ENCODE measurements at places on chromosomes 2 and 18.

GRCh38 chr2:112056626-112056987 is 1.5 kb downstream of the TMEM87B start:
- no peak for DNase-seq

- DNase-seq: no peak
Observed at GRCh38 chr2:146025519-146025918, 1505.6 kb upstream of the ZEB2 start.

GRCh38 chr18:37429791-37430190 is 135.8 kb downstream of the CELF4 start:
- no peak for DNase-seq

DNA sequence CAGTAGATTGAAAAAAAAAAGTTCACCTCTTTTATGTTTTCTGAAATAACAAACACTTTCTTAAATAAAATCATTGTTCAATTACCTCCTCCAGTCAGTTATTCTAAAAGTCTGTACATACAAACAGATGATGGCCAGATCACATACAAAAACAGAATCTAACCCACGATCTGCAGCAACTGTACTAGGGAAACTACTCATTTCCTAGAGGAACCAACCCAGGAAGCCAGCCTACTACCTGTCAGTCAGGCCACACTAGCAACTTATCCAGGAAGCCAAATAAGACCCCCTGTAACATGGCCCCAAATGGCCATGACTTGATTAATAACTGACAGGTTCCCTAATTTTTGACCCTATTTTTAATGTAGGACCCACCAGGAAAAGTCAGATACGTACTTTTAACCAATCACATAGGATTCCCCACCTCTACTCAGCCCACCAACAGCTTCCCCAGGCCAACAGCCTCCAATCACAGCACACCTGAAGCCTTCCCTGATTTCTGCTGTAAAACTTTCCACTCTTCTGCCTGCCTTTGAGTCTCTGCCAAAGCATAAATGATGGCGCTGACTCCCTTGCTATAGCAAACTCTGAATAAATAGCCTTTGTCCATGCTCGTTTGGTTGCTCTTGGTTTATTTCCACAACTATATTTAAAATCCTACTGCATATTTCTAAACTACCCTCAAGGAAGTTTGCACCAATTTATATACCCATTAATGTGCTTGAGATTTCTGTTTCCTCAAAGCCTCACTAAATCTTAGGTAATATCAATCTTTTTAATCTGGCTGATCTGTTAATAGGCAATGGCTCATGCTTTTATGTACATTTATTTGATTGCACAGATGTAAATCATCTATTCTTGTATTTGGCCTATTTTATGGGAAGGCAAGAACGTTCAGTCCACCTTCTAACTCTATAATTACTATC is 486.4 kb downstream of the FBXO15 start:
- DNase-seq: no peak

DNA sequence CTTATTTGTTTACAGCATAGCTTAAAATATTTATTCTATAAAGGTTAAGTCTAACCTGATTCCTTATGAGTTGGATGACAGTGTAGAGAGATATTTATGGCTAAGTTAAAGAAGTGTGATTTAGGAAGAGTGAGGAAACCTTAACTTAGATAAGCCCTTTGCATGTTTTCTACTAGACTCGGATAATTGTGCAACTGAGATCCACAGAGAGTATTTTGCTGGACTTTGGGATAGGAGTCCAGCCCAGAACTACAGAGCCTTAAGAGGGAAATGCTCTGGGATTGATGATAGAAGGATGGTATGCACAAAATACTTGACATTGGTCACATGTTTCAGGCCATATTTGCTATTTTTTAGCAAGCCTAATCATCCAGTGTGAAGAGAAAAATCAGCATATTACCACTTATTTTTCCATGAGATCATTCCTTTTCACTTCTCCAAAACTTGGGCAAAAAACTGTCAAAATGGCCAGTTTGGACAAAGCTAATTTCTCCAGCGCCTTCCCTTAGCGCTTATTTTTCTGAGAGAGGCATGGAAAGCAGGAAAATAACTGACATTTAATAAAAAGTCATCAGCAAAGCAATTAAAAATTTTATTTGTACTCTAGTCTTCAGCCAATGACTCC is 3.1 kb downstream of the CD28 start:
- DNase-seq: no peak

DNA sequence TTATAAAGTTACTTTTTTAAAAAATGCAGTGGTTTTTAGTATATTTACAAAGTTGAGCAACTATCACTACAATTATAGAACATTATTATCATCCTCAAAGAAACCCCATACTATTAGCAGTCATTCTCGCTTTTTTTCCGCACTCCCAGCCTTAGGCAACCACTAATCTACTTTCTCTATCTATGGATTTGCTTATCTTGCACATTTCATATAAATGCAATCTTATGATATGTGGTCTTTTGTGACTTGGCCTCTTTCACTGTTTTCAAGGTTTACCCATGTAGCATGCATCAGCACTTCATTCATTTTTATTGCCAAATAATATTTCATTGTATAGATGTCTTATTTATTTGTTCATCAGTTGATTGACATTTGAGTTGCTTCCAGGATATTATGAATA is 273.4 kb downstream of the AGPS start:
- DNase-seq: no peak

DNA sequence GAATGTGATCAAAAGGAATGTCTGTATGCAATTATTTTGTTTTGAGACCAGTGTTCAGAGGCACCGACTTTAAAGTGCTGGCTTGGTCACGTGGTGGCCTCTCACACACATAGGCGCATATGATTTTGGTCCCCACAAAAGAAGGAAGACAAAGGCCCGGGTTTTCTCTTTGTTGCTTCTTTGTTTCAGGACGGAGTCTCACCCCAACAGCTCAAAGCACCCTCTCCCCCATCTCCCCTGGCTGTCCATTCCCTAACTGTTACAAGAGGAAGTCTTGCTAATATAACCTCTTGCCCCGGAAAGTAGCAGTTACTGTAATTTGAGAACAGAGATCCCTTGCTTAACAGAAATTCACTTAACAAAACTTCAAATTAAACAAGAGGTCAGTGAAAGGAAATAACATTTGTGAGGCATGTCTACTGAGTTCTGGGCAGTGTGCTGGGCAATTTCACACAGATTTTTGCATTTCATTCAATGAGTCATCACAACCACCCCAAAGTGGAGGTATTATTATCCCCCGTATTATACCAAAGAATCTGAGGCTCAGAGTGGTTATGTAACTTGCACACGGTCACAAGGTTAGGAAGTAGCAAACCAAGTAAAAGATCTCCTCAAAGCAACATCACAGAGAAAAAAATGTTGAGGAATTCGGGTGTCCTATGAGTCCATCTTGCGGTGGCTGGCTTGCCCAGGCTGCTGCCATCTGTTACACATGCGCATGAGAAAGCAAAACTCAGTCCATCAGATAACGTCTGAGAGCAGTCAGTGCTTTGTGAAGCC is 75.8 kb downstream of the SDC1 start:
- no peak for DNase-seq

- no peak for DNase-seq
Observed at GRCh38 chr2:196278491-196278911, 107.1 kb upstream of the STK17B start.

DNA sequence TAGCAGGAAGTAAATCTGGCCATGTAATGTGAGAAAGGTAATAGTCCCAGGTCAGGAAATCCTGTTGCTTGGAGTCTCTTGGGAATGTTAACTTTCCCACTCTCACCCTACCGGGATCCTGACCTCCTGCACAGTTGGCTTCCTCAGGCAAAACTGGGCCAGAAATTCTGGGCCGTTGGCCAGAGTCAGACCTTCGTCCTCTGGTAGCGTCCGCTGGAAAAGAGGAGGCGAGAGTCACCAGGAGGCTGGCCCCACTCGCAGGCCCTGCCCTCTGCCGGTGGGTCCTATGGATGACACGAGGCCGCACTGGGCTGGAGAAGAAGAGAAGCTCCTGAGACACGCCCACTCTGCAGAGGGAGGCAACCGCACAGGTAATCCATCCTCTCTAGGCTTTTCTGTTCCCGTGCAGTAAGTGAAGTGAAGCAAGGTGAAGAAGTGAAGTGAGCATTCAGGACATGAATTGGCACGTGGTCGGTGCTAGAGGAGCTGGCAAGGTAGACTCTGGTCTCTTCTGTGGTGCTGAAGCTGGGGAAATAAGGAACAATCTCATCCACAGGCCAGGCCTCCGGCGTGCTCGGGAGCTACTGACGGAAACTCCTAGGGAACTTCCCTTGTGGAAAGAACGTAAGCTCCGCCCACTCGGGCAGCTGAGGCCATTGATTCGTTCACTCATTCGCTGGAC is 182.7 kb upstream of the GLI2 start:
- no peak for DNase-seq

DNA sequence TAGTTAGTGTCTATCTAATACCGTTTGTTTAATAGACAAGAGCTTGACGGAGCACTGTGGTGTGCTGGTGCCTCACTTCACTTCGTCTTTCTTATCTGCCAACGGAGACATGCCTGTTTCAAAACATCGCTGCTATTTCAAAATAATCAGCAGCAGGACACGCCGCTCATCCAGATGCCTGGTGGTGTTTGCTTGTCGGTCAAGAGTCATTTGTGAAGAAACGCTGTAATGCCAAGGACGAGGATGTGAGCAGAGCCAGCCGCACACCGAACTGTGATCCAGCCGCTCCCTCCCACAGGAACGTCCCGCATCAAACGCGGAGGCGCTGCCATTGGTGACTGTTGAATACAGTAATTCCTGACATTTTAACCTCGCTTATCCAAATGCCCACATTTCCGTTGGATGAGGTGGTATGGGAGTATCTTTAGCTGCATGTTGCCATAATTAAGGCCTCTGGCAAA is 432.4 kb downstream of the FBXO15 start:
- no peak for DNase-seq

DNA sequence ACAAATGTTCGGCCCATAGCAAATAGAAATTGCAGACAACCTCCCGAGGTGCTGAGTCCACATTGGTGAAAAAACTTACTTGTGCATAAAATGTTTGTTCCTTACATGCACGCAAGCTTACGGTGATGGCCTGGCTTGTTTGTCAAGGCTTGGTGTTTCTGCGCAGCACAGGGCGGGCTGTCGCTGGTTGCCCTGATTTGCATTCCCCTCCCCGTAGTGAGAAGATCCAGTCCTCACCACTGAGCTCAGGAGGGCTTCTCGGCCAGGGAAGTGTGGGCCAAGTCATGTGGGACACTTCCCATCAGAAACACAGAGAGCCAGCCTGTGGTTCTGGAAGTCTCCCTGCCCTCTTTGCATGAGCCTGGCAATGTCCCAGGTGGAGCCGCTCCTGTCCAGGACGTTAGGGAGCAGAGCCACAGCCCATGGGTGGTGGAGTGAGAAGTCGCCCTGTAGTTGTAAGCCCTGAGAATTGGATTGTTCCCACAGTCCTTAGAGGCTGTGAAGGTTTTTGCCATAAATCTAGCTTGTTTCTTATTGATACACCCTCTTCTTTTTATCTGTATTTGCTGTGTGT is 152.7 kb downstream of the TWIST2 start:
- DNase-seq: no peak

DNA sequence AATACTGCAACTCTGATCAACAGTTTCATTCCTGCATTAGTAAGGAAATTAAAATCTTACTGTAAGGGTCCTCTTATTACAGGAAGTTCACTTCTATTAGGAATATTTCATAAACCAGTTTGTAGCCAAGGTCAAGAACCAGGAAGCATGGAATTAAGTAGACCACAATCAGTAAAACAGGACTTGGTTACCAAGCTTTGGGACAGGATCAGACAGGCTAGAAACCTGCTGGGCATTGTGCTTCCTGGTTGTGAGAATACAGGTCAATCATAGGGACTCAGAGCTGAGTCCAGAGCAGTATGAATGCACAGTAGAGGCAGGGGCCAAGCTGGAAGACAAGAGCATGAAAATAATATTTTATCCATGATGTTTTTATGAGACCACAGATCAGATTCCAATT is 248.0 kb downstream of the IKZF2 start:
- DNase-seq: no peak

- no peak for DNase-seq
Observed at GRCh38 chr2:210233487-210233886, 8.2 kb upstream of the ACADL start.

GRCh38 chr2:113829761-113830160 is 60.1 kb upstream of the ACTR3 start:
- no peak for DNase-seq

GRCh38 chr2:210762604-210763588 is 206.5 kb downstream of the CPS1 start:
- no peak for DNase-seq

- no peak for DNase-seq
Observed at GRCh38 chr18:55283309-55283708, 304.7 kb downstream of the TCF4 start.

DNA sequence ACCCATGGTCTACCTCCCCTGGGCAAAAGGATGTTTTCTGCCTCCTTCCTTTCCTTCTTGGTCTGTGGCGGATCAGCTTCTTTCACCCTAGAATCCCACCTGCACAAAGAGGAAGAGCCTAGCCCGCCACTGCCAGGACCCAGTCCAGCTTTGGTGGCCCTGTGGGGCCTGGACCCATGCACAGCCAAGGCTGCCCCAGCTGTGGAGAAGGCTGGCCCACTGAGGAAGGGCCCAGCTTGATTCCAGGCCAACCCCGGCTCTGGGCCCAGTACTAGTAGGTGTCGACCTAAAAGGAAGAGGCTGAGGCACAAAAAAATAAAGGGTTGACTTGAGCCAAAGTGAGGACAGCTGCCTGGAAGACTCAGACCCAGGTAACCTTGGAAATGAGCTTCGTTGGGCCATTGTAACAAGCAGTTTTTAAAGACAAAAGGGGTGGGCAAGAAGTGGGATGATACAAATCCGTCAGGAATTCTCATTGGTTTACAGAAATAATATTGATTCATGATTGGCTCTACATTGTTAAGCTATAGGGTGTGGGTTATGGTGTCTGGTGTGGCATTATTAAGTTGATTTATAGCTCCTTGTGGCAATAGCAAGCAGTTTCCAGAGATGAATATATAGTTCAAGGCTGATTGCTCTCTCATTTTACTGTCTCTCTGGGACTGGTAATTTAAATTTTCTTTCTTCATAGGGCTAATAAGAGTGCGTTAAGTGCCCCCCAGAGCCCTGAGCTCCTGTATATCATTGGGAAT is 29.8 kb upstream of the MAL start:
- DNase-seq: no peak

GRCh38 chr2:68135448-68136320 is 22.0 kb upstream of the PNO1 start:
- DNase-seq: no peak

GRCh38 chr2:150255528-150255927 is 231.9 kb downstream of the RND3 start:
- no peak for DNase-seq

GRCh38 chr2:42331569-42332284 is 29.3 kb downstream of the COX7A2L start:
- no peak for DNase-seq

DNA sequence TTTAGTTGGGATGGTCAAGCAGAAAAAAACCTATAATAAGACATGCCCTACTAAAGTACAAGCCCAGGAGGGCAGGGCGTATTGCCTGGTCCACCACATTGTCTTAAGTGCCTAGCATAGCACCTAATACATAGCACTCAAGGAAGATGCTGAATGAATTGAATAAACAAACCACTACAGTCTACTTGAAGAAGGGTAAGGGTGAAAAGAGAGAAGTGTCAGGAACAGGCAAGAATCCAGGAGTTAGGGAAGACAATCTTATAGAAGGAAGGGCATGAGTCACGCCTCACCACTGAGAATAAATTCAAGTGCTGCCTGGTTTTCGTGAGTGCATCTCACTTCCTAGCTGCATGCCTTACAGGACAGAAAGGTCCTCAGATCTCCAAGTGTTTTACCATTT is 13.9 kb downstream of the SLC19A3 start:
- DNase-seq: no peak

- no peak for DNase-seq
Observed at GRCh38 chr2:121377646-121378045, 92.6 kb upstream of the TFCP2L1 start.
